T-helper 1 cell (primary cell): ENCODE measurements at places on chromosomes 7 and 10.
A peak's percentile ranks its signal among the peaks of the same experiment; 100 is the strongest.

DNA sequence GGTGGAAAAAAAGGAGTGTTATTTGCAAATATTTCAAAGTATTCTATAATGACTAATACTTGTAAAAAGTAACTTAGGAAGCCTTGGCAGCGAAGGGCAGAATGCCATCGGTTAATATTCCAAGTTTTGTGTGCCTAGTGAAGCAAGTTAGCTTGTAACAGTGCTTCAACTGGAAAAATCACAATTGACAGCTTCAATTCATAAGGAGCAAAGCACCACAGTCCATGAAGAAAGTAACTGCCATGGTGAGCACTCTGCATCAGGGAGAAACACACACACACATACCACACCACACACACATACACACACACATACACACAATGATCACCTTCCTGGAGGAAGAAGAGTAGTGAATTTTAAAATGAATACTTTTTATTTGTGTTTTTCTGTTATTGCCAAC is 298.3 kb downstream of the CNTNAP2 start:
- DNase-seq, result no peak

- no peak for DNase-seq
These were observed 10.2 kb downstream of the IKZF5 start for GRCh38 chr10:122998360-122998917.

GRCh38 chr10:1412531-1413189 is 324.7 kb downstream of the ADARB2 start:
- DNase-seq, result no peak

- peak; percentile 36 for DNase-seq
These were observed 7.2 kb downstream of the RBM20 start for GRCh38 chr10:110651044-110651958.

DNA sequence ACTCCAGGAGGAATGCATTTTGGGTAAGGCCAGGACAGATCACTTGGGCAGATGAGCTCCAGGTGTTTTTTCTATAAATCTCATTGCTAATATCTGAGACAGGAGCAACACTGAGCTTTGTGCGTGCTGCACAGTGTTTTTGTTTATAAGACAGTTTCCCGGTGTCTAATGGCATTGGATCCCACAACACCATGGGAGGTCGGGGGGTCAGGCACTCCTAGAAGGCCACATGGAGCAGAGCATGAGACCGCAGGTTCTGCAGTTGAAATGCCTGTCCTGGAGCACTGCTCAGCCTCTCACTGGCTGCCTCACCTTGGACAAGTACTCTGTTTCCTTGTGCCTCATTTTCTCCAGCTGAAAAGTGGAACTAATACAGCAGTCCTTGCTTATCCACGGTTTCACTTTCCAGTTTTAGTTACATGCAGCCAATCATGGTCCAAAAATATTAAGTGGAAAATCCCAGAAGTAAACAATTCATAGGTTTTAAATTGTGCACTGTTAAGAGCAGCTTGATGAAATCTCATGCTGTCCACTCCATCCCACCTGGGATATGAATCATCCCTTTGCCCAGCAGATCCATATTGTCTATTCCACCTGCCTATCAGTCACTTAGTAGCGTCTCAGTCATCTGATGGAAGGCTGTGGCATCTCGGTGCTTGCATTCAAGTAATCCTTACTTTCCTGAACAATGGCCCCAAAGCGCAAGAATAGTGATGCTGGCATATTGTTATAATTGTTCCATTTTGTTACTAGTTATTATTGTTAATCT is 35.2 kb downstream of the ATXN7L1 start:
- no peak for DNase-seq

- no peak for DNase-seq
These were observed 91.0 kb downstream of the CUBN start for GRCh38 chr10:17038627-17039026.

GRCh38 chr7:15131661-15132060 is 229.1 kb upstream of the DGKB start:
- no peak for DNase-seq

DNA sequence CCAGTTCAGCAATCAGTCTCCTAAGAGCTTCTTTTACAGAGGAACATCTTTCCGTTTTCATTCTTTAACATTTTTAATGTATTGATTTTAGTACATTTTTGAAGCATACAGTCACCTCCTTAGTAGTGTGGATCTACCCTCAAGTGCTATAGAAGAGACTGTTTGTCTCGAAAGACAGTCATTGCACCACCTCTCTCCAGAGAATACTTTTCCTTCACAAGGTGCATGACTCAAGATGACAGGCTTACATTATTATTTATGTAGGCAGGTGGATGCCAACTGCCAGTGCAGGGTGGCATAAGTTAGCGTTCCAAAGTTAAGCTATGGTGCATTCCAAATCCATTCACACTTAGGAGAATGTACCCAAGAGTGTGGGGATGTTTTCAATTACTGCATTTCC is 71.8 kb downstream of the ZEB1 start:
- no peak for DNase-seq

DNA sequence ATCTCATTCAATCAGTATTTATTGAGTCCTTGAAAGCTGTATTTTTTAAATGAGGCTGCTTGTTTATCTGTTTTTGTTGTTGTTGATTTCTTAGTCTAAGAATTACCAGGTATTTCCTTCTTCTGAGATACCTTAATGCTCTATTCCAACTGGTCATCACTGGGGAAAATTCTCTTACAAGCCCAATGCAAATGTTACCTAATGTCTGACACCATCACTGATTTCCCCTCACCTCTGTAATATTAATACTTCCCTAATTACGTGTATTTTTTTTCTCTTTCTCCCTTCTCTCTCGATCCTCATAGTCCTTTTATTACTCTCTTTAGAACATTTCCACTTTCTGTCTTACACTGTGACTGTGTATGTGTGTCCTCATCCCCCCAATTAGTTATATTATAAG is 13.9 kb downstream of the HDAC9 start:
- DNase-seq, result no peak

DNA sequence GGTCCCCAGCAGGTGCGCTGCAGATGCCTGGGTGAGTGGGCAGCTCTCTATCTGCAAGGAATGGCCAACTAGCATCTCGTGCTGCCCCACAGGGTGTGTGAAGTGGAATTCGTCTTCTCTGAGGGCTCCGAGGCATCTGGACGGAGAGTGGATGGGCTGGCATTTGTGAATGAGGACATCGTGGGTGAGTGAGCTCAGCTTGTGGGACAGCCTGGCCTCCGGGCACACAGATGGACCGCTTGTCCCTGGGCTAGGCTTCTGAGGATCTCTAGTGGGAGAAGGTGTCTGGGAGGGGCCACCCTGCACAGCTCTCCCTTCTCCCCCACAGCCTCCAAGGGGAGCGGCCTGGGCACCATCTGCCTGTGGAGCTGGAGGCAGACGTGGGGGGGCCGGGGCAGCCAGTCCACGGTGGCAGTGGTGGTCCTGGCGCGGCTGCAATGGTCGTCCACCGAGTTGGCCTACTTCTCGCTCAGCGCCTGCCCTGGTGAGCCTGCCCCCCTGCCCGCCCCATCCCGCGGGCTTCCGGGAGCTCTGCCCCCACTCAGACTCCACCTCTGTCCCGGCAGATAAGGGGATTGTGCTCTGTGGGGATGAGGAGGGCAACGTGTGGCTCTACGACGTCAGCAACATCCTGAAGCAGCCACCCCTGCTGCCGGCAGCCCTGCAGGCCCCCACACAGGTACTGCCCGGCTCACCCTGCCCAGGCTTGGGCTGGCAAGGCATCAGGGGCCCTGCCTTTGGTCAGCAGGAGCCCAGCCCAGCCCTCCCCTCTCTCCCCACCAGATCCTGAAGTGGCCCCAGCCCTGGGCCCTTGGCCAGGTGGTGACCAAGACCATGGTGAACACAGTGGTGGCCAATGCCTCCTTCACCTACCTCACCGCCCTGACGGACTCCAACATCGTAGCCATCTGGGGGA is 6.3 kb downstream of the POLR2J start:
- DNase-seq, result no peak

- no peak for DNase-seq
These were observed 65.8 kb upstream of the LAMB4 start for GRCh38 chr7:108196004-108196403.

DNA sequence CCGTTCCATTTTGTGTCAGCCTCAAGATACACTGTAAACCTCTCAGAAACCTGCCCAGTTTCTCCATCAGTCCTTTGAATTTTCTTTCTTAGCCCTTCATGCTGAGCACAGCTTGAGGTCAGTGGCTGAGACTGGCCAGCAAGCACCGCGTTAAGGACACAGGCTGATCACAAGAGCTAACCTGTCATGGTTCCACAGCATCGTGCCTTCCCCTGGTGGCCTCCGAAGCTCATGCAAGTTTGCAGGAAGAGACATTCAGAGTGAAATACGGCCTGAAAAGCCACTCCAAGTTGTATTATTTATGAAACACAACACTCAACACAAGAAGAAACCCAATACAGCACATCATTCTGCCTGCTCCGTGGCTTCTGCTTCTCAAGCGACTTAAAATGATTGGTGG is 57.0 kb upstream of the PFKP start:
- DNase-seq, result no peak

GRCh38 chr7:36131026-36131425 is 22.0 kb upstream of the EEPD1 start:
- no peak for DNase-seq

DNA sequence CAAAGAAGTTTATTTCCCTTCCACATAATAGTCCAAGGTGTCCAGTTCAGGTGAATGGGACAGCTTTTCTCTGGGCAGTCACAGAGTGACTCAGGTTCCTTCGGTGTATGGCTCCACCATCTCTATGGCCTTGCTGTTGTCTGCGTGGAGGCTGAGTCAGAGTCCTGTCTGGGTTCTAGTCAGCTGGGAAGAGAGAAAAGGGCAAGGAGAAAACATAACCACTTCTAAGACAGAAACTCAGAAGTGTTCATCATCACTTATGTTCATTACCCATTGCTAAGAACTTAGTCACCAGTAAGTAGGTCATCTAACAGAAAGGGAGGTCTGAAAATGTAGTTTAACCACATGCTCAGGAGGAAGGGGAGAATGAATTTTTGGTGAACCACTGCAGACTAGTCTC is 32.4 kb upstream of the CCDC7 start:
- peak; percentile 24 for DNase-seq

DNA sequence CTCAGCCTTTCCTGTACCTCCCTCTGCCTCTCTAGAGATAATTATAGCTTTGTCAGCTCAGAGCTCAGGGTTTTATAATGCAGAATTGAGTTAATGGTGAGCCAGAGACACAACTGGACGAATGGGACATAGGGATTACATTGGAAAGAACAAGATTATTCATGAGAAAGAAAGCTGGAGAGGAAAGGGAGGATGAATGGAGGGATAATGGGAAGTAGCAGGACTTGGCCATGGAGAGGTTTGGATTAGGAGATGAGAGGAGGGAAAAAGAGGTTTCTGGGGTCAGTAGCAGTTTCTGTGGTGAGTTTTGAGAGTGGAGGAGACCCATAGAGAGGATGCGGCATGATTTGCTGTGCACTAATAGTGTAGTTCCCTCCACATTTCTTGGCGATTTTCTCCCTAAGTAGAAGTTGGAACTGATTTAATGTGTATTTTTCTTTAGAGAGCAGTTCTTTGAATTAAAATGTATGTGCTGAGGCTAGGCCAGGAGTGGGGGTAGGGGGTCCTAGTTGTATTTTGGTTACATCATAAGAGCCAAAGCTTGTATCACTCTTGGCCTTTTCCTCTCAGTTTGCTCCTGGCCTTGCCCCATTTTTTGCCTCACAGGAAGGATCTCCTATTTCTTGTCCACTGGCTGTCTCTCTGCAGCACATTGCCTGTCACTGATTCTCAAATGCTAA is 107.4 kb downstream of the MKX start:
- DNase-seq, result no peak

DNA sequence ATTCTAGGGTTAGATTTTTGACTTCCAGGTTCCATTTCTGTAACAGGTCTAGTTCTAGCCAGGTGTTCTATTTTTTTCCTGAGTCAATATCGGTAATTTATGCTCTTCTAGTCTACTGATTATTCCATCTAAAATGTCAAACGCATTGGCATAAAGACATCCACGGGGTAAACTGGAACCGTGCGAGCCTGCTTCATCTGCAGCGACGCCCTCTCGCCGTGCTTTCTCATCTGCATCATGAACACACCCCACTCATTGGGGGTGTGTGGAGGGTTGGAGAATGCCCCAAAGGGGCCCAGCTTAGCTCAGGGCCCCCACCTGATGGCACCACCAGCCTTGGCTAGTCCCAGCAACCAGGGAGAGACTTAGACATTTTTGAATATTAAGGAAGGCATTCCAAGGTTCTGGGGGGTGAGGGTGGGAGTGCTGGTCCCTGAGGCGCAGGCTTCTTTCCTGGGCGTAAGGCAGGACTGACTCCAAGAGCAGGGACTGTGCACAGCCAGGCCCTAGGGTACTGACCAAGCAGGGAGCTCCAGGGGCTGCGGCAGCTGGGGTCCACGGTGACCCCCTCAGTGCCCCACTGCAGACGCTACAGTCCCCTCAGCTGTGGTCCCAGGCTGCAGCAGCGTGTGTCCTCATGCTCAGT is 12.9 kb upstream of the CRYGN start:
- DNase-seq, result no peak

DNA sequence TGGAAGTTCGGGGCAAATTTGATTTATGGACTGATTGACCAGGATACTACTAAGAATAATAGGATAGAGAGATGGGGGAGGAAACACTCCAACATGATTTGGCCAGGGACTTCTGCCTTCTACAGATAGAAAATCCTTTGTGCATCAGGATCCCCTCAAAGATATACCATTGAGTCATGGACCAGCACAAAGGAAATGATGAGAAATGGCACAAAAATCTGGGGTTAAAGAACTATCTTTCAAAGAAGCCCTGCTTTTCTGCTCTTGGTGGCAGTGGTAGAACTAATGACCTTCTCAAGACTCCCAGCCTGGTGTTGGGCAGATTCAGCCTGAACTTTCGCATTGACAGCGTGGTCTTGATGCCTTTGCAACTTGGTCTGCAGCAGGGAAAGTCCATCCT is 27.6 kb upstream of the LAMB1 start:
- no peak for DNase-seq

DNA sequence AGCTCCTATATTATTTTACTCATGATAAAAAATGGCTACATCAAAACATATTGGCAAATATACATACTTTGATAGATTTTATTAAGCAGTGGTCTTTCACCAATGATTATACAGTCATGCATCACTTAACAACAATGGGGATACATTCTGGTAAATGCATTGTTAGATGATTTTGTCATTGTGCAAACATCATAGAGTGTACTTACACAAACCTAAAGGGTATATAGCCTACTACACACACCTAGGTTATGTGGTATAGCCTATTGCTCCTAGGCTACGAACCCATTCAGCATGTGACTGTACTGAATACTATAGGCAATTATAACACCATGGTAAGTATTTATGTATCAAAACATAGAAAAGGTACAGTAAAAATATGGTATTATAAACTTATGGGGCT is 98.9 kb upstream of the IL6 start:
- no peak for DNase-seq

- no peak for DNase-seq
These were observed 52.4 kb downstream of the PARP12 start for GRCh38 chr7:140010194-140010895.

DNA sequence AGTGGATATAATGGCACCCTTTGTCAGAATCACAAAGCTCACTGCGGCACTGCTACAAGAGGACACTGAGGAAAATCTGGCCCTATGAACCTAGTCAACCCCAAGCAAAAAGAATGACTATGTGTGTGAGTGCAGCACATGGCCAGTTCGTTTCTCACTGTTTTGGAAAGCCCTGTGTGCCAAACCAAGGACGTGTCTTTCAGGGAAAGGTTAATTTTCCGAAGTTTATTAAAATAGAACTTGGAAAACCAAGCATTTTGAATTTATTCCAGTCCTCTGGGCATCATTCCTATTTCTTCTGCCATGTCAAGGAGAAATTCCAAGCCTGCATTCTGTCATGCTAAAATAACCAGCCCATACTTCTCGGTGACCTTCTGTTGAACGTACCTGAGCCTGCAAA is 471.8 kb downstream of the PLXDC2 start:
- DNase-seq, result no peak
